ENCODE measurements at places on chromosomes 4 and X. TPM values are rescaled to one million over a fixed set of nuclear protein-coding genes. Genes with fewer than 3 reads are reported as not detected.

CT47B1 gene
- total RNA-seq = not detected

WAS gene
- 85.9 TPM for total RNA-seq

ATP7A gene
- total RNA-seq = 9.7 TPM

TLR1 gene
- 1.7 TPM for total RNA-seq

HNRNPD gene
- 510 TPM for total RNA-seq

ARHGEF38 gene
- not detected for total RNA-seq

SCRG1 gene
- total RNA-seq = not detected

NALF2 gene
- 0.11 TPM for total RNA-seq

TCEAL3 gene
- total RNA-seq = 5.1 TPM

CWH43 gene
- total RNA-seq = not detected

DDX53 gene
- not detected for total RNA-seq

VCX3B gene
- not detected for total RNA-seq

CENPVL1 gene
- not detected for total RNA-seq

UVSSA gene
- 14.8 TPM for total RNA-seq

ARSJ gene
- not detected for total RNA-seq

KIF4A gene
- 21.2 TPM for total RNA-seq

SPANXA2 gene
- not detected for total RNA-seq

KLHL5 gene
- 11.6 TPM for total RNA-seq

MED14 gene
- 51.0 TPM for total RNA-seq

MTNR1A gene
- not detected for total RNA-seq

ARX gene
- not detected for total RNA-seq

LANCL3 gene
- total RNA-seq = 0.21 TPM

MAPK10 gene
- 0.19 TPM for total RNA-seq

PIM2 gene
- 320 TPM for total RNA-seq

GABRE gene
- not detected for total RNA-seq

ZAR1 gene
- not detected for total RNA-seq

PAGE1 gene
- not detected for total RNA-seq

OGT gene
- total RNA-seq = 331 TPM

CLNK gene
- not detected for total RNA-seq

TLR2 gene
- total RNA-seq = 2.0 TPM

RAI2 gene
- total RNA-seq = 0.65 TPM

UGT2B15 gene
- total RNA-seq = not detected

PCDH7 gene
- total RNA-seq = not detected

RHOXF2B gene
- total RNA-seq = not detected

POLA1 gene
- 48.4 TPM for total RNA-seq

PRR32 gene
- not detected for total RNA-seq

CT55 gene
- not detected for total RNA-seq

PDCL2 gene
- not detected for total RNA-seq

RIPPLY1 gene
- total RNA-seq = not detected

XAGE1A gene
- total RNA-seq = not detected

SGCB gene
- total RNA-seq = 12.0 TPM

AKAP4 gene
- total RNA-seq = not detected

AMBN gene
- total RNA-seq = not detected

MEPE gene
- total RNA-seq = not detected

NHS gene
- 6.7 TPM for total RNA-seq

CXCL1 gene
- total RNA-seq = not detected

PCDH18 gene
- total RNA-seq = not detected

SMIM31 gene
- total RNA-seq = not detected

GRIA3 gene
- not detected for total RNA-seq

GLOD5 gene
- not detected for total RNA-seq

ANKRD50 gene
- 0.42 TPM for total RNA-seq

STX18 gene
- total RNA-seq = 33.5 TPM

TEX13B gene
- total RNA-seq = not detected

F11 gene
- not detected for total RNA-seq

All from activated CD4-positive, alpha-beta T cell treated with anti-CD3 and anti-CD28 coated beads for 36 hours (primary cell).